ENCODE measurements at places on chromosomes 2 and 18.
A peak's percentile ranks its signal among the peaks of the same experiment; 100 is the strongest.

DNA sequence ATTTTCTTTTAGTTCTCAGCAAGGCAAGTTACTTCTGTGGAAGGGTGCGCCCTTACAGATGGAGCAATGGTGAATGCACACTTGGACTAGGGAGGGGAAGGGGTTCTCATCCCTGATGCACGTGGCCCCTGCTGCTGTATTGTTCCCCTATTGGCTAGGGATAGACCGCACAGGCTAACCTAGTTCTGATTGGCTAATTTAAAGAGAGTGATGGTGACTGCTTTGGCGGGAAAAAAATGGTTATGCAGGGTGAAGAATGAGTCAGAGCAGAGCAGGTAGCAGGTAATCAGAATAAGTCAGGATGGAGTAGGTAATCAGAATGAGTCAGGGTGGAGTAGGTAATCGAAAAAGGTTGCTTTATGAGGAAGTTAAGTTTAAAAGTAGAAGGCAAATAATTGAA, 171.5 kb downstream of the MTCL1 start:
- DNase-seq = no peak

GRCh38 chr2:69086466-69086865, 73.5 kb downstream of the ANTXR1 start:
- DNase-seq = no peak

DNA sequence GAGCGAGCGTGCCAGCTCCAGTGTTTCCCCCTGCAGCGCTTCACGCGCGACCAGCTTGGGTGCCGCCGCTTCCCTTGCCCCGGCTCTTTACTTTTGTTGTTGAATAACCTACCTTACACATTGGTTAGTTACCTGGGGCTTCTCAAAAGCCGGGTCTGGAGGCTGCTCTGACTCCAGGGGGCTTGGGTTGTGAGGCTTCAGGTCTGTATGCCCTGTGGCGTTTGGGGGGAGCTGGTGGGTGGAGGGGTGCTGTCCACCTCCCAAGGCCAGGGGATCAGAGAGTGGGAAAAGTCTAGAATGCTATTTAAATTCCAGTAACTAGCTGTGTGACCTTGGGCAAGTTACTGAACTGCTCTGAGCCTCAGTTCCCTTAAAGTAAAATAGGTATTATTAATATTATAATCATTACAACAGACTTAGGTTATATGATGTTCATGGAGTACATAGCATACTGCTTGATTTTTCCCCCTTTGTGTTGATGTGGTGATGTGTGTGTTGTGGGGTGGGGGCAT, 770 bp downstream of the LYPD6B start:
- no peak for DNase-seq

GRCh38 chr2:205731583-205731981, 49.3 kb downstream of the NRP2 start:
- DNase-seq = peak; percentile 71

DNA sequence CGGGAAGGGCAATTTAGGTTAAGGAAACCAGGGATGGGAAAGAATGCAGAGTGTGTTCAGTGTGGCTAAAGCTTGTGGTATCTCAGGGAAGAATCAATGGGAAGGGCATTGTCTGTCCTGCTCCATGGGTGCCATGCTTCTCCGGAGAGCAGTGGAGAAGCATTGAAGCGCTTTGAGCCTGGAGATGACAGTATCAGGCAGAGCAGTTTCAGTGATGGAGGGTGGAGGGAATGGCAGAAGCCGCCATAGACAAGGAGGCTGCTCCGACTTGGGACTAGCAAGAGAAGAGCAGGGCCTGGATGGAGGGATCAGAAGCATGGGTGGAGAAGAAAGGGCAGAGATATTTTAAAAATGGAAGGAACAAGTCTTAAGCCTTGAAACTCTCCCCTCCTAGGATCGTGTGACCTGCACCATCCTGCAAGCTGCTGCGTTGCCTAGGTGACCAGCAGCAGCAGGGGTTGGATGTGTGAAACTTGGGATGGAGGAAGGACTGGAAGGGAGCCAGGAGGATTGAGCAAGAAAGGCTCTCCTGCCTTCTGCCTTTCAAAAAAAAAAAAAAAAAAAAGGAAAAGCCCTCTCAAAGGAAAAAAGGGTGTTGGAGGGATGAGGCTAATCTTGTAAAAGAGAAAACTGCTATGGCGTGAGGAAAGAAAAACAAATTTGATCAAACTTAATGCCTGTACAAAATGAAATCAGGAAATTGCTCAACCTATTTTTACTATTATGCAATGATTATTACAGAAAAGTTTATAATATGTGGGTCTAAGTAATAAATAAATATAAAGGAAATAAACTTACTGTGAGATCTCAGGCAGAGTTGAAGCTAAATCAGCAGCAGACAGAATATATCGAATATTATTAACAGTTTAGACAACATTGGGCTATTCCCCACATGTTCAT, 493.8 kb upstream of the NRP2 start:
- no peak for DNase-seq

DNA sequence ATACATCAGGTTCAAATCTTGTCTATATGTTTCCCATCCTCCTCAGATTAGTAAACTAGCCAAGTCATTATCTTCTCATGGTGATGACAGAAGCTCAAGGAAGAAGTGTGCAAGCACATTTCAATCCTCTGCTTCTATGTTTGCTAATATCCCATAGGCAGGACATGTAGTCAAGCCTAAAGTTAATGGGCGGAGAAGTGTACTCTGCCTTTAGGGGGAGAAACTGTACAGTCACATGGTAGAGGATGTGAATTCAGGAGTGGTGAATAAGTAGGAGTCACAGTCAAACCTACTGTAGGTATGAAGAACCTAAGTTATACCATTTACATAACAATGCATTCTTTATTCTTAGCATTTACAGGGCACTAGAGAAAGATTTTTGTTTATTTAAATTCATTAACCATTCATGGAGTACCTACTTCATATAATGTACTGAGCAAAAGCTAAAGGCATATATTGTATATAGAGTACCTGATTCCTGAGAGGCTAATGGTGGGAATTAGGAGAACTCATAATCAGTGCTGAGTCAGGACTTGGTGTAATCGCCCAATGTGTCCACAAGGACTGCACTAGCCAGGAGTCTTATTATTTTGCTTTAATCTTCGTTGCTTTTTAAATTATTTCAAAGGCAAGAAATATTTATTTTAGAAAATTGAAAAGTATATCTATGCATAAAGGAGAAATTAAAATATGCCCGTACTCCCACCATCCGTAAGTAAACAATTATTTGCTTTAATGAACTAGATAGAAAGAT, 394.3 kb upstream of the ETAA1 start:
- no peak for DNase-seq

Data from T1000 (cell line).